EH (cell line): ENCODE measurements at places on chromosomes 3 and 15.
A peak's percentile ranks its signal among the peaks of the same experiment; 100 is the strongest.

- no peak for DNase-seq
Measured at GRCh38 chr15:67760901-67761300, 64.4 kb upstream of the SKOR1 start.

- no peak for DNase-seq
Measured at GRCh38 chr15:24678485-24678884, 2.9 kb downstream of the NPAP1 start.

DNA sequence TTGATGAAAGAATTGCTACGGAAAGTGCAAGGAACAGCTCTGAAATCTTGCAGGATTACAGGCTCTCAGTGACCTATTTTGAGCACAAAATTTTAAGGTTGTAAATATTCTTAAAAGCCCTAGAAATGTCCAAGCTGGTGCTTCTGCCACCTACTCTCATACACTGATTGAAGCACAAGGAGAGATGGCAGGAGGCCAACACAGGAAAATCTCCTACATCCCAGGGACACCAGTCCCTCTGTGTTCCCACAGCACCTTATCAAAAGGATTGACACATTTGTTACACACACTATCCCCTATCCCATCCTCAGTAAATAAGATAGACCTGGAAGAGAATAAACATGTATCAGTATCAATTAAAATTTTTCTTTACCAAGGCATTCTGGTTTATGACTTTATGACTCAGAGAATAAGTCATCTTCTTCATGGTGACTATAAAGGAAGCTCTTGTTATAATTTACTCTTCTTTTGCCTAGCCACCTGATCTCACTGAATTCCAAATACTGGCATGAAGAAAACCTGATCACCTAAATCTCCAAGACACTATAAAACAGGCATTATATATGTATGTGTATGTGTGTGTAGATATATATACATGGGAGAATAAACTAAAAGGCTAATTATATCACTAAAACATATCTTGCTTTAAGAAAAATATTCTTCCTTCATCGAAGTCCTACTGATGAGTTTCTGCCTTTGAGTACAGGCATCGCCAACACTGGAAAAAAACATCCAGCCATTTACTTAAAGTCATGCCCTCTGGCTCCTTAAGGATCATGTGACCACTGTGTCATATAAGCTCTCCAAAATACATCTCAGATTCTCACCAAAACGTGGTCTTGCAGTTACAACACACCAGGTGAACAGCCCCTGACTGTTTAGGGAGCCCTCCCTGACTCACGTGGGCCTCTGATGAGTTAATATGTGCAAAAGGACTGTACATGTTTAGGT is 208.1 kb upstream of the NR2F2 start:
- DNase-seq, result peak; percentile 71

DNA sequence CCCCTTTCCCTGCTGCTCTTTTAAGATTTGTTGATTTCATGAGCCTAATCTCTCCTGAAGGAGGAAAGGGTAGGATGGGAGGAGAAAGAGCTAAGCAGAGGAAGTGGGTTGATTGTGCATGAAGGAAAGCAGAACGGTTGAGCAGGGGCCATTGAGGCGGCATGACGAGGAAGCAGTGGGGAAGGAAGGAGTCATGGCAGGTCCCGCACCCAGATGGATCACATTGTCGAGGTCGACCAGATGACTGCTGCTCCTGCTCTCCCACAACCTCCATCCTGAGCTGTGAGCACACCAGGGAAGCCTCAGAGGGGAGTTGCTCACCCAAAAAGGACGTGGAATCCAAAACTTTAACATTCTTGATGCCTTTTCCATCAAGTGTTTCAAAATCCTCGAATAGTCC is 42.8 kb downstream of the ABTB1 start:
- DNase-seq, result no peak

- no peak for DNase-seq
Measured at GRCh38 chr3:195247086-195247862, 23.7 kb downstream of the XXYLT1 start.

- no peak for DNase-seq
Measured at GRCh38 chr3:14473411-14473891, 66.7 kb downstream of the GRIP2 start.

DNA sequence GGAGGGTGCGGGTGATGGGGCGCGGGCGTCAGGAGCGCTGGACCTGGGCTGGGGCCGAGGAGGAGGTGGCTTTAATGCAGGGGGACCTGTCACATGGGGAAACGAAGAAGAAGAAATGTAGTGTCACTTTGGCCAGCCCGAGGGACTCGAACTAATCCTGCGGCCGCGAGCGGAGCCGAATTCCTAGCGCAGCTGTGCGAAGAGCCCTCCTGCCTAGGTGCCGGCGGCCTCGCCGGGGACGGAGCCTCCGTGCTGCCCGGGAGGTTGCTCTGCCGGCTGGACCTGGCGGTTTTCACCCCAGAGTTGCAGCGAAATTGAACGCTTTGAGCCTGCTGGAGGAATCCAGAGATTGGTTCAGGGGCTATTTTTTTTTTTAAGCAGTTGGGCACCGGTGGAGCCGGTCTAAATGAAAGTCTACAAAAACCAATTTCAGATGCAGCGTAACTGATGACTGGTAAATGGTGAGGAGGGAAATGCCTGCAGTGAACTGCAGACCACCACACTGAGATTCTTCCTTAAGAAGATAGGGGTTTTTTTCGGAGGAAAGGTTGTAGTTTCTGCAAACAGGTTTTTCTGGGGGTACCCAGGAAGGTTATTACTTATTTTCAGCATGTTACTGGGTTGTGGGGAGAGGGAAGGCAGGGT is 662 bp downstream of the TMEM108 start:
- DNase-seq, result no peak

- no peak for DNase-seq
Measured at GRCh38 chr3:194865615-194866014, 179.9 kb downstream of the FAM43A start.

GRCh38 chr3:187042874-187043458 is 96.3 kb downstream of the RPL39L start:
- no peak for DNase-seq

DNA sequence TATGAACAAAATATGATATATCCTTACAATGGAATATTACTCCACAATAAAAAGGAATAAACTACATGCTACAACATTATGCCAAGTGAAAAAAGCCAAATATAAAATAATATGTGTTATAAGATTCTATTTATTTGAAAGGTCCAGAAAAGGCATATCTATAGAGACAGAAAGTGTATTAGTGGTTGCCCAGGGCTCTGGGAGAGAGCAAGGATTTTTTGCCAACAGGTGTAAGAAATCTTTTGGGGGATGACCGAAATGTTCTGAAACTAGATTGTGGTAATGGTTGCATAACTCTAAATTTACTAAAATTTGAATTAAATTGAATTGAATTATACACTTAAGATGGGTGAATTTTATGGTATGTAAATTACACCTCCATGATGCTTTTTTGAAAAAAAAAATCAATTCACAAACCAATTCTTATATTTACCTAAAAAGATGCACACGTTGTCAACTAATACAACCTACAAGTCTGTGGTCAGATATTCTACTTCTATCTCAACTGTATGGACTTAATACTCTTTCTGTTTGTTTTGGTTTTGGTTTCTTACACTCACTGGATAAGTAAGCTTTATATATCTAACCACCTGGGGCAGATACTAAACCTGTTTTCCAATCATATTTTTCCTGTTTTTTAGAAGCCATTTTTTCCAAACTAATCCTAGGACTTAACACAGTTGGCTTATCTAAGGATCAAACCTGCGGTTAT is 75.8 kb downstream of the FBN1 start:
- no peak for DNase-seq

- DNase-seq, result peak; percentile 35
Measured at GRCh38 chr3:124779751-124780191, 49.5 kb downstream of the UMPS start.

DNA sequence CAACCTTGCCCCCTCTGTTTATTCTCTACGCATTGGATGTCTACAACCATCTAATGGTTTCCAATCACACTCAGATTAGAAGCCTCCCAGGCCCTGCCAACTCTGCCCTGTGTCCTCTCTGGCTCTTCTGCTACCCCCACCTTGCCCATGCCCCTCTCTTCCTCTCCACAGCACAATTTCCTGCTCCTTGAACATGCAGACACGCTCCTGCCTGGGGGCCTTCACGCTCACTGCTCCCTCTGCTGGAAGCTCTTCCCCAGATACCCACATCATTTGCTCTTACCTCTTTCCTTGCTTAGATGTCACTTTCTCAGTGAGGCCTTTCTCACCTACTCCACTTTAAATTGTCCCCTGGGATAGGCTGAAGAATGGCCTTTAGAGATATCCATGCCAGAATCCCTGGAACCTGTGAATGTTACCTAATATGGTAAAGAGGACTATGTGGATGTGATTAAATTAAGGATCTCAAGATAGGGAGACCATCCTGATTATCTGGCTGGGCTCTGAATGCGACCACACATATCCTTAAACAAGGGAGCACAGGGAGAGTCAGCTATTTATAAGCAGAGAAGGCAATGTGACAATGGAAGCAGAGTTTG is 9.9 kb downstream of the KY start:
- DNase-seq, result peak; percentile 48

- no peak for DNase-seq
Measured at GRCh38 chr15:91534976-91535375, 318.5 kb upstream of the SLCO3A1 start.

GRCh38 chr3:73101881-73102280 is 40.4 kb downstream of the EBLN2 start:
- DNase-seq, result no peak
